ENCODE measurements at places on chromosomes 16 and 17.

DNA sequence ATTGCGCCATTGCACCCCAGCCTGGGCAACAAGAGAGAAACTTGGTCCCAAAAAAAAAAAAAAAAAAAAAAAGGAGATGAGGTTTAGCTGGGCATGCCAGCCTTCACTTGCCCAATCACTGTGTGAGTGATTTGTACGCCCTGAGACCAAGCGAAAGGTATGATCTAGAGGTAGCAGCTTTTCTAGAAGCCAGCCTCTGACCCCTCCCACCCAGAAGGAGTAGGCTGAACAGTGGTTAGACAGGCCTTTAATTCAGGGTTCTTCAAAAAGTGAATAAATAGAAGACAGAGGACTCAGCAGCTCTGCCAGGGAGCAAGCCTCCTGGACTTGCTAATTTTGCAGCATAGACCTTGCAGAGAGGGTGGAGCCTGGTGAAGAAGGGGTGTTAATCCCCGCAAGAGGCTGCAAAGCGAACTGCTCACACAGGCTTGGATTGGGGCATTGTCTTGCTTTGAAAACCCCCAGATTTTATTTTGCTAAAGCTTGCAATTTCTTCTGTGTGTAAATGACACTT is 7.1 kb upstream of the CYTH1 start:
- no peak for DNase-seq

DNA sequence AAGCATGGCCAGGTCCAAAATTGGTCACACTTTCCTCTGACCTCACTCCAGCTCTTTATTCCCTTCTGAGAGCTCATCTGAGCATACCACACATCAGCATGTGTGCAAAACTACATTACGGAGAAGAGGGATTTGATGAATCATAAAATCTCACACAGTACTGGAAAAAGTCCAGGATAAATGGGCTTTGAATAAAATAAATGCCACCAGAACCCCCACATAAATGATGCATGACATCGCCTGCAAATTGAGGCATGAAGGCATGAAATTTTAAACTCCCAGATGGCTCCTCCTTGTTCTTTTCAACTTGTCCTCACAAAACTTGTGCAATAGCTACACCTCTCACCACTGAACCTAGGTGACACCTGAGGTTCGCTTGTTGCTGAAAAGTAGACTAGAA is 439.5 kb downstream of the CA10 start:
- DNase-seq: no peak

GRCh38 chr17:27893841-27894503 is 807 bp upstream of the LYRM9 start:
- DNase-seq: no peak

- no peak for DNase-seq
These were observed 284.8 kb upstream of the CCL2 start for GRCh38 chr17:33970279-33970678.

DNA sequence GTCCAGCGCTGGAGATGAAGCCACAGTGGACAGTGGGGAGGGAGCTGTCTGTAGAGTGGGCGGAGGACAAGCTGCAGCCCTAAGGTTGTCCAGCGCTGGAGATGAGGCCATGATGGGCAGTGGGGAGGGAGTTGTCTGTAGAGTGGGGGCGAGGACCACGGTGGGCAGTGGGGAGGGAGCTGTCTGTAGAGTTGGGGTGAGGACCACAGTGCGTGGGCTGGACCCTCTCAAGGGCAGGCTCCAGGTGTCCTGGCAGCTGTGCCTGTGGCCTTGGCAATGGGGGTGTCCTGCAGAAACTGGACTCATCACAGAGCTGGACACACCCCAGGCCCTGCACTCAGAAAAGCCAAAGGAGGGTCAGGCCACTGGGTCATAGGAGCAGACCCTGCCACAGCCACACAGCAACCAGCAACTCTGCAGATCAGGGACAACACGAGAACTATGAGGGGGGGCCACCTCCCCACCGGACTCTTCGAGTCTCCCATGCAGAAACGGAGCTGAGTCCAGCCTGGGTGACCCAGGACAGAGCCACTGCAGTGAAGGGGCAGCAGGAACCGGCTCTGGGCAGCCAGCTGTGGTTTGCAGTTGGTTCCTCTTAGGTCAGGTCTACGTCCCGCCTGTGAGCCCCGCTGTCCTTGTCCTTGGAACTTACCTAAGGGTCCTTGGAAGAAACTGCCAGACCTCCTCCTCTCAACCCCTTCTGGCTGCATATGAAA is 33.4 kb upstream of the CBFA2T3 start:
- DNase-seq: no peak

- DNase-seq: no peak
These were observed 66.4 kb downstream of the PRMT7 start for GRCh38 chr16:68377221-68377620.

DNA sequence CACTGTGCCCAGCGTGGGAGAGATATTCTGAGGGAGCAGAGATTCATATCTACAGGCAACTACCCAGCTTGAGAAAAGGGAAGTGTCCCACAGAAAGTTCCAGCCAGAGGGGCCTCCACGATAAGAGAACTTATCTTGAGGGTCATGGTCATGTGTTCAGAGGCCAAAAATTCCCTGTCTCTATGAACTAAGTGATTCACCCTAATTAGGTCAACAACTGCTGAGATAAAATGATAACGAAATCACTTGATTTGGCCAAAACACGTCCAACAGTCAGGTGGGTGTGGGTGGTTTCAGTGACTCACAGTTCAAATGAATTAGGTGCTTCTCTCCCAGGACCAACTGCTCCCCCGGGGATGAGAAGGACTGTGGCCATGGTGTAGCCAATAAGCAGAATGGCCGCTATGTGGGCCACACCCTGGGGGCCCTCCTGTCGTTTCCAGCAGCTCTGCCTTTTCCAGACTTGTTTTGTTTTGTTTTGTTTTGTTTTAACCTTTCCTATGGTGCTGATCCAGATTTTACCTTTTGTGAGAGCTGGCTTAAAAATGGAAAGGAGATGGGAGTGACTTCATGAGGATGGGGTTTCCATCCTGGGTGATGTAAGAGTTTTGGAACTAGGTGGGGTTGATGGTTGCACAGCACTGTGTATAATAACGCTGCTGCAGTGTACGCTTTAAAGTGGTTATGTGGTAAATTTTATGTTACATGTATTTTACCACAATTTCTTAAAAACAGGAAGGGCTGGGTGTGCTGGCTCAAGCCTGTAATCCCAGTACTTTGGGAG is 8.7 kb downstream of the DNAI2 start:
- no peak for DNase-seq

GRCh38 chr17:40355123-40355803 is 9.3 kb downstream of the GJD3 start:
- DNase-seq: no peak

- no peak for DNase-seq
These were observed 39.4 kb downstream of the WSCD1 start for GRCh38 chr17:6109536-6109935.

GRCh38 chr16:48117217-48118105 is 38.3 kb downstream of the ABCC12 start:
- DNase-seq: no peak

DNA sequence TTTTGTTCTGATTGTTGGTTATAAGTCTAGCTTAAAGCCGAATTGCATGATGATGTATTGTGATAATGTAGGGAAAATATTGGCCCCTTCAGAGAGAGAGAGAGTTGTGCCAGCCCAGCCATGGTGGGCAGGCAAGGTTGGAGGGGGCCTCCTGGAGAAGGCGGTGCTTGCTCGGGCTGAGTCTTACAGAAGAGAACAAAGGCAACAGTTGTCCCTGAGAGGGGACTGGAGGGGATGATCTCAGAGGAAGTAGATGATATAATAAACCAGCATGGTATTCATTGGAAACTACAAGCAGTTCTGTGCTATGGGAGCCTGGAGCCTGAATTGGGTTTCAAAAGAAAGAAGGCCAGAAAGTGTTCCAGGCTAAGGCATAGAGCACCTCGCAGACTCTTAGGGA is 173.8 kb downstream of the RPTOR start:
- DNase-seq: no peak

GRCh38 chr17:61232871-61233270 is 166.8 kb upstream of the TBX2 start:
- no peak for DNase-seq

- DNase-seq: no peak
These were observed 2.0 kb downstream of the KLHL11 start for GRCh38 chr17:41863074-41863848.

- no peak for DNase-seq
These were observed 78.8 kb downstream of the CDRT15 start for GRCh38 chr17:14157822-14158221.

DNA sequence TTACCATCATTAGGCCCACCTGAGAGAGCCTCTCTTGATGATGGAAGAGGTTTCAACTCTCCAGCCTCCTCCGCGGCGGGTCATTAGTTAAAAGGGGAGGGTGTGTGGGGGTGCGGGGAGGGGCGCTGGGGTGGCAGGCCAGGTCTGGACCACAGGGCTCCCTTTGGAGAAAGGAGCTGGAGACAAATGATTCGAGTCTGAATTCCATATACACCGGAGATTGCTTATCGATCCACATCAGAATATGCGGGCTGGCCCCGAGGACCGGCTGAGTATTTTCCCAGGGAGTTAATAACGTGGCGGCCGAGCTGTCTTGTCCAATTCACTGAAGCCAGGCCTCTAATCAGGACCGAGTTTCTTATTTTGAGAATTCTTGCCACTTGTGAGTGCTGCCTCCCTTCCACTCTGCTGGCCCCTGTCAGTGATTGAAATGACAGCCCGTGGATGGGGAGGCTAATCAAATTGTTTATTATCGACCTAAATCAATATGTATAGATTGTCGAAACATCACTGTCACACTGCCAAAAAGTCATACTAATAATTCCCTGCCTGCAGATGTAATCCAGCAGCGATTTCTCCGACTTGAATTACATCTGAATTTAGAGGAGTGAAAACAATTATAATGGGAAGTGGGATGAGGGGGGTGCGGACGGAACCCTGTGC is 202.7 kb downstream of the SALL1 start:
- DNase-seq: no peak

DNA sequence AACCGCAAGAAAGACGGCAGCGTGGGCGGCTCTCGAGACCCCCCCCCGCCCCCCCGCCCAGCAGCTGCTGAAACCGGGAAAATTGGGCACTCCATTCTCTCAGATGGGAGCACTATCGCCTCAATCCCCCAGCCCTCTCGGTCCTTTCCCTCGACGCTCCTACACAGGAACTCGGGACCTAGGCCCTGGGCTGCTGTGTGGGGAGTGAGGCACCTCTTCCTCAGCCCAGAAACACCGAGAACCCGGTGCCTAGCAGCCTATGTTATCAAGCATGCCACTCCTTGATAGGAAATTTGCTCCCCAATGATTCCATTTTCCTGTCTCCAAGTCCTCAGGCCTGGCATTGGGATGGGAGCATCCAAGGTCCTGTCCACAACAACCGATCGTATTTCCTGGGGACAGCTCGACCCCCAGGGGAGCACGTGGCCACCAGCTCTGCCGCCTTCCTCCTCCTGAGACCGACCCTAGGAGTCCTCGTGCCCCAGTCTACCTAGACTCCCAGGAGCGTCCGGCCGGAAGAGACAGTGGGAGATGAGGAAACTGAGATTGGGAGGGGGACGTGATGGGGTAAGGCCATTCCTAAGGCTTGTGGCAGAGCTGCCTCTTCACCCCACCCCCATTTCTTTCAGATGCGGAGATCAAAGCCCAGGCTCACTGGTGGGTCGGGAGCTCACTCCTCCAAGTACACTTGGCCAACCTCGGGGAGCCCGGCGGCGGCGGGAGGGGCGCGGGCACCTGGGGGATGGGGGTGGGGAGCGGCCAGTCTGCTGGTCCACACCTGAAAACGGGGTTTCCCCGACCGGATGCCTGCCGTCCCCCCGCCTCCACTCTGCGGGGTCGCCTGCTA is 17.5 kb upstream of the CBX8 start:
- DNase-seq: no peak

DNA sequence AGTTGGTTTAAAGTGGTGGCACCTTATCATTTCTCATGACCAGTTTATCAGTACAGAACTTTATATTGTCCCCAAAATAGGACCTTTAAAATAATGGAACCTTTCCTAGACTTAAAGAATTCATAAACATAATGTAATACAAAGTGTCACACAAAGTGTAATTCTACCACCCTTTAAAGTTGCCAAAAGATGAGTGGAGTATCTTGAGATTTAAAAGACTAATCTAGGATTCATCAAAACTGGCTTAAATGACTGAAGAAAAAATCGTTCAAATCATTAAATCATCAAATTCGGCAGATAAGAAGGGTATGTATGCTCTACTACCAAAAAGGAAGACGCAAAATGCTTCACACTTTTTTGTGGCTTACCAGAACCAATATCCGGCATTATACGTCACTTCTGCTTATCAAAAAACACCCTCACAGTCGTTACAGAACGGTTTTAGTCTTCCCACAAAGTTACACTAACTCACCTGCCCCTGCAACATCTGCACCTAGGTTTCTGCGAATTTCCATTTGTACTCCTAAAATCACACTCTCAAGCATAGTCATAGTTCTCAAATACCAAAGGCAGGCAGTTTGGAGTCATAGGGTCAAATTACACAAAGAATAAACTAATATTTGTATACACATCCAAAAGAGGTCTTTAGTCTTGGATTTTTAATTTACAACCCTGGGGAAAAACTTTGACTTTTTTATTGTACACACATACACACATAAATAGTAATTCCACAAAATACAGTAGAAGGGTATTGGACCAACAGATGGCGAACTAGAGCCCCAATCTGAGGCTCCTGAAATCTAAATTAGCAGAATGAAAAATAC is 1.4 kb upstream of the KANSL1 start:
- no peak for DNase-seq

DNA sequence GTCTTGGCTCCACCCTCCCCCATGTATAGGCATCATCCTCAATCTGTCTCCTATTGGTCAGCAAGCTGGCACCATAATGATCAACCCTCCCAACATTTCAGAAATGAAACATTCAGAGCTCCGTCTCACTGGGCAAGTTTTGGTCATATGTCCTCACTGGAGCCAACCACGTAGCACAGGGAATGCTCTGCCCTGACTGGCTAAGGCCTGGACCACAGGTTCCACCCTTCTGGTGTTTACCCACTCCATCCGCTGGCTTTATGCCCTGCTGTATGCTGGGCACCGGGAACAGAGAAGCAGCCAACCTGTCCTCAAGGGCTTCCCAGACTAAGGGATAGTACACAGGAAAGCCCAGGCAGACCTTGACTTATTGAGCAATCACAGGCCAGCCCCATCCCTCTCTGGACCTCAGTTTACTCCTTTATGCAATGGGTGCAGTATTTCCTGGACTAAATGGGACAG is 20.5 kb downstream of the MYO15A start:
- DNase-seq: no peak

DNA sequence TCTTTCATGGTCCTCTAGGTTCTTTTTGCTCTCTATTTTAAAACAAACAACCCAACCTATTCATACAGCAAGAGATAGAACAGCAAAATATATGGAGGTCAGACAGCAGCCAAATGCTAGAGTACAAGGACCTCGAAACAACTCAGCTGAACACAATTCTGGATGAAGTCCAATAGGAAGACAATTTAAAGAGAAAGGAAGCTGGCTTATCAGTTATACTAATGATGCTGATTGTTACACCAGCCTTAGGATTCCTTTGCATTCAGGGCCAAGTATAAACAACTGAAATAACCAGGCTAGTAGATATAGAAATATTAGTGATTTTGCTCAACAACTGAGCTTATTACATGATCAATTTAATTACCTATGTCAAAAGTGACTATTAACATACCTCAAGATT is 2.5 kb downstream of the SSH2 start:
- DNase-seq: no peak

GRCh38 chr17:80857756-80858171 is 133.9 kb upstream of the CHMP6 start:
- no peak for DNase-seq

GRCh38 chr17:63772801-63773271 is 561 bp downstream of the CCDC47 start:
- no peak for DNase-seq

Measured in AG09319 (cell line).